Brain (organoid and tissue), 16 donors: ENCODE measurements at places on chromosomes 2 and 18.

DNA sequence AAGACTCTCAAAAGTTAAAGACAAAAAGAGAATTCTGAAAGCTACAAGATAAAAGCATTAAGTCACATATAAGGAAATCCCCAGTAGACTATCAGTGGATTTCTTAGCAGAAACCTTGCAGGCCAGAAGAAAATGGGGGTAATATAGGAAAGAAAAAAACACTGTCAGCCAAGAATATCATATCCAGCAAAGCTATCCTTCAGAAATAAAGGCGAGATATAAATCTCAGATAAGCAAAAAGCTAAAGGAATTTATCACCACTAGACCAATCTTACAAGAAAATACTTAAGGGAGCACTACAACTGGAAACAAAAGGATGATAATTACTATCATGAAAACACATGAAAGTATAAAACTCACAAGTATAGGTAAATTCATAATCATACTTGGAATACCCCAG is 63.1 kb downstream of the USP40 start:
- DNase-seq, result no peak

GRCh38 chr18:23121133-23121532 is 14.2 kb upstream of the CABLES1 start:
- DNase-seq, result no peak

- peak; percentile 63 for DNase-seq
These were observed 41.4 kb upstream of the ALPP start for GRCh38 chr2:232336981-232337720.

DNA sequence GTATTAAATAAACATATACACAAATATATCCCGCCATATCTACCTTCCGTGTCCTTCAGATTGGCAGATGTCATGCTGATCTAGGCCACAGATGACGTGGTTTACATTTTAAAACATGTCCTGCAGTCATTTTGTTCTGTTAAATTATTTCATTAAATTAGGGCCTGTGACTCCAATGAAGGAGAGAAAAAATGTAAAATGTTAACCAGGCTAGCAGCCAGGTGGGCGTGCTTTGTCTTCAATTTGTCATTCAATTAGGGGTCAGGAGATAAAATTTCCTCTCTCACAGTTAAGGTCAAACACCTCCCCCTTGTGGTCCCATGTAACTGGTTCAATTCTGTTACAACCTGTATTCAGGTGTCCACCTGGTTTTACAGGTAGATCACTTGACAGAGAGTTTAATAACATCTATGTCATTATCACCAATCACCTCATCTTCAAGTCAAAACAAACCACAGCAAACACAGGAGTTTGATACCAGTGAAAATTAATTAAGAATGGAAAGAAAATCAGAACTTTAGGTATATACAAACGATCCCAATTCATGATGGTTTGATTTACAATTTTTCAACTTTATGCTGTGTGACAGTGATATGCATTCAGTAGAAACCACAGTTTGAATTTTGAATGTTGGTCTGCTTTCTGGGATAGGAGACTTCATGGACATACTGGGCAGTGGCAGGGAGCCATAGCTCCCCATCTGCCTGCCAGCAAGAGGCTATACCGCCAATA is 339.4 kb downstream of the CMPK2 start:
- DNase-seq, result peak; percentile 88

- DNase-seq, result no peak
These were observed 7.2 kb downstream of the SMYD1 start for GRCh38 chr2:88074854-88075292.

DNA sequence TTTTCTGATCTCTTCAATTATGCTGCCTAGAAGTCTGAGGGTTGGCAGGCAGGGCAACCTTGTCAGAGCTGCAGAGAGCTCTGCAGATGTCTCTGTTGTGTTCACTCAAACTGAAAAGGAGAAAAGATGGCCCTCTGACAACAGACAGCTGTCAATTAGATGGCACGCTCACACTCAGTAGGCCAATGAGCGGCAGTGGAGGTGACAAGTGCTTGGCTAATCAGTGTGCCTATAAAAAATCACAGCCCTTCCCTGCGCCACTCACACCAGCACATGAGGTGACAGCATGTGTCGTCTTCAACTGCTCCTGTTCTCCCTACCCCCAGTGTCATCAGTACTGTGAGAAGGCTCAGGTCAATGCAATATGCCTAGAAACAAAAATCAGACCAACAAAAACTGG is 203.9 kb downstream of the TCF4 start:
- no peak for DNase-seq

- DNase-seq, result no peak
These were observed 62.2 kb downstream of the PXDN start for GRCh38 chr2:1682181-1682440.

DNA sequence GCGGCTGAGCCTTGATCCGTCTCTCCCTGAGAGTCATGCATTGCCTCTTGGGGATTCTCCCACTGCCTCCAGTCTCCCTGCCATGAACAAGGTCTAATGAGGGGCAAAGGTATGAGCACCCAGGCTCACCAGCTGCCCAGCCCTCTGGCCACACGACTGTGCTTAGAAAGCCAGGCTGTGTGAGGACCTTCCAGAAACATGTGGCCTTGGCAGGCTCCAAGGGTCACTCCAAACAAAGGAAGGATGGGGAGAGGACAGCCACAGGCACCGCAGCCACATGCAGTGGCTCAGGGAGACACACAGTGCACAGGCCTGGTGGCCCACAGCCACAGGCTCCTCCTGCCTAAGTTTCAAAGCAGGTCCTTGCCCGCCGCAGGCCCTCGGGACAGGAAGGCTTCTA is 35.8 kb downstream of the TGFA start:
- DNase-seq, result no peak

- no peak for DNase-seq
These were observed 80.9 kb upstream of the PHLPP1 start for GRCh38 chr18:62634458-62634857.

GRCh38 chr18:48928787-48929186 is 22.0 kb downstream of the SMAD7 start:
- DNase-seq, result peak; percentile 76

GRCh38 chr2:240930631-240931318 is 24.6 kb downstream of the CROCC2 start:
- no peak for DNase-seq

GRCh38 chr2:8645176-8645831 is 36.6 kb upstream of the ID2 start:
- DNase-seq, result no peak

DNA sequence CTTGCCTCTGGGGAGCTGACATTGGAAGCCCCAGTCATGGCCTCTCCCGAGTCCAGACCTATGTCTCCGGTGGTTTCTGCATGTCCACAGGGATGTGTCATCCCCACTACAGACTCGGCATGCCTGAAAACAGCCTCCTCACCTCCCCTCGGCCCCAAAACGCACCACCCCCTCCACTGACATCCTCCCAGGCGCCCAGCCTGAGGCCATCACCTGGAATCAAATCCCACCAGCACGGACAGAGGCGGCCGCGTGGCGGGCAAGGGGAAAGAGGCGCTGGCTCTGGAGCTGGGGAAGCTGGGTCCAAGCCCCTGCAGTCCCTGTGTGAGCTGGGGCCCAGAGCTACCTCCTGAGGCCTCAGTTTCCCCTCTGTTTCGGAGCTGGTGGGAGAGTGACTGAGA is 69.9 kb upstream of the SMAD7 start:
- no peak for DNase-seq

DNA sequence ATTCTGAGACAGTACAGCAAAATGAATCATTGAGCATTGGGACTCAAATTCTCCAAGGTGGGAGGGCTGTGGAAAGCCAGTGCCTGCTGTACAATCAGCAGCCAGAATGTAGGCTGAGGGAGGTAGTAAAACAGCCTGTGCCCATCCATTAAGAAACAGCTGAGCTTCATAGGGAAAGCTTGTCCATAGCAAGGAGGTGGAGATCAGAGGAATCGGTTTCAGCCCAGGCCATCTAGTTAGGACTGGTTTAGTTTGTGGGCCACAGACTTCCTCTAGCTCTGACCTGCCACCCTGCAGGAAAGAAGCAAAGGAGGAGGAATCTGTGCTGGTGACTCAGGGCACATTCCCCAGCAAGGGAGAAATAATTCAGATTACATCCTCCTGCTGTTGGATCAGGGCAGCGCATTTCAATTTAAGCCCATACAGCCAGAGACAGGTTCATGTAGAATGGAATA is 333.4 kb downstream of the SETBP1 start:
- DNase-seq, result no peak

DNA sequence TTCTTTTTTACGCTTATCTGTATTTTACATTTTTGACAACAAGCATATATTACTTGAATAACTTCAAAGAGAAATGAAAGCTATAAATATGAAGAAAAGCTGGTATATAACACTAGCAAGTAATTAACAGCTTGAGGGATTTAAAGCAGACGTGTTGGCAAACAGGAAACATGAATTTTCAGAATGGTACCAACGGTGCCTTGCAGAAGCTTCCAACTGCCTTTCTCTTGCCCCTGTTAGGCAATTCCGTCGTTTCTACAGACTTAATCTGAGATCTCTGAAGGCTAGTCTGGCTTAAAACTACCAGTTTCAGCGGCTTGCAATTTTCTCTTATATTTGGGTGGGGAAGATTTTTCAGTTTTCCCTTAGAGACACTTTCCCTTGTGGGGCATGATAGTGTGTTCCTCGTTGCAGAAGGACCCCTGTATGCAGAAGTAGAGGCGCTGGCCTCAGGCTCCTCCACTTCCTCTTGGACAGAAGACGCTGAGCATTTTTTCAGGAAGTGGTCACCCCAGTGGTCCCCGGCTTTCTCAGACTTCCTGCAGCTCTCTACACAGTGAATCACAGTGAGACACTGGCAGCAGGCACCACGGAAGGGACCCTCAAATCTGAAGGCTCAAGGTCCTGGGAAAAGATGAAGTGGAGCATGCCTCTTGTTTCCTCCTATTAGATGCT is 56.2 kb upstream of the SLC16A14 start:
- DNase-seq, result peak; percentile 82

DNA sequence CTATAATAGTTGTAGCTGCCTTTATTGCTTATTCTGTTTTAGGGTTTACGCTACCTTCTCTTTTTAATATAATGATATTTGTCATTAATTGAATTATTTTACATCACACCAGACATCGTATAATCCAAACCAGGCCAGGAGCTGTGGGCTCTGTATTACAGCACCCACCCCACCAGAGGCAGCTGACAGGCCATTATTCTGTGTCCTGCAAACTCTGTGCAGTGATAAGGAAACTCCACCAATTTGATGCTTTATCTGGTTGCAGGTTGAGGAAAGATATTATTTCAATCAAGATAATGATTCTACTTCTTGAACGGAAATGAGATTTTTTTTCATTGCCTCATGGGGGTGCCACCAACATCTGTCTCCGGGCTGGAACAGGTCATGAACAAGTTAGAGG is 227.3 kb downstream of the ZBTB7C start:
- no peak for DNase-seq

DNA sequence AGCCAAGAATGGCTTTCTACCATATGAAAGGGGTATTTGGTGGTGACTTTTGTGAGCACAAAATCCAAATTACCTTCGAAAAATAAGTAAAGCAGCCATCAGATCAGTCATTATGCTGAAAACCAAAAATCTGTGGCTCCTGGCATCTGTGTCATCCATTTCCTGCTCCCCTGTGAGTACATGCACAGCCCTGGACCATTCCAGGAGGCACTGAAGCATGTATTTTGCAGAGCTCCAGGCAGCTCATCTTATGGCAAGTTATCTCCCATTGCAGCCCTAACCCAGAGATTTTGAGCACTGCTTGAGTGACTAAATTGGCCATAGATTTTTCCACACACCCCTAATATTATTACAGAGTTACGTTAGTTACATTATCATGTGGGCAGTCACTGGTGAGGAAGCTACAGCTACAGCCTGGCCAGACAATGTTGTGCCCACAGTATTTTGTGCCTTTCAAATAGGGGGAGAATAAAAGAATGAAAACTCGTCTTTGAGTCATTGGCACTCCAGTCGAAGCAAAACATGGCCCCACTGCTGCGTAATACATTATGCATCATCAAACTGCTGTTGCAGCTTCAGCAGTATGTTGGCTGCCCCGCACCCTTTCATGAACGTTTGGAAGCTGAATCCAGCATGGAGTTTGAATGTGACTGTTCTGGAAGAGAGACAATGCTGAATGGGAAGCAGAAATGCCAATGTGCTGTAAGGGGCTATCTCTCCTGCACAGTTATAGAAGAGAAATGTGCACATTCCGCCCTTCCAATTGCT is 702.2 kb downstream of the RNF144A start:
- peak; percentile 24 for DNase-seq
